ENCODE measurements at places on chromosomes 16 and 17.

GRCh38 chr16:75229172-75230031 is 10.6 kb downstream of the CTRB1 start:
- no peak for DNase-seq

DNA sequence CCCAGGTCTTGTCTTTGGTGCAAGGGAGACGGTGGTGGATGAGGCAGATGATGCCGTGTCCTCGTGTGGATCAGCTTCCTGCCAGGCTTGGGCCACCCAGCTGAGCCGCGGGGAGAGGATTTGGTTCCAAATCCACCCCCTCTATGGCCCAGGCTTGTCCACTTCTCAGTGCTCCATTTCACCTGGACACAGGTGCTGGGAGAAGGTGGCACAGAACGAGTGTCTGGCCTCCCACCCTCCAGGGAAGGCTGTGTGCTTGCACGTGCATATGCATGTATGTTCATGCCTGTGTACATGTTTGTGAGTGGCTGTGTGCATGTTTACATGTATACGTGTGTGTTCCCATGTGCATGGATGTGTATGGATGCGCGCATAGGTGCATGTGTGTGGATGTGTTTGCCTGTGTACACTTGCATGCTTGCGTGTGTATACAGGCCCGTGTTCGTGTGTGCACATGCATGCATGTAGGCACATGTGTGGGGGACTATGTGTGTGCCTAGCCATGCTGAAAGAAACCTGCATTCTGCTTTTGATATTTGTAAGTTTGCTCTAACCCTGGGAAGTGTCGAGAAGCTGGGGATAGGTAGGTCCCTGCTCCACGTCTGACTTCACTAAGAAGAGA is 196.3 kb downstream of the IRF8 start:
- DNase-seq: no peak

DNA sequence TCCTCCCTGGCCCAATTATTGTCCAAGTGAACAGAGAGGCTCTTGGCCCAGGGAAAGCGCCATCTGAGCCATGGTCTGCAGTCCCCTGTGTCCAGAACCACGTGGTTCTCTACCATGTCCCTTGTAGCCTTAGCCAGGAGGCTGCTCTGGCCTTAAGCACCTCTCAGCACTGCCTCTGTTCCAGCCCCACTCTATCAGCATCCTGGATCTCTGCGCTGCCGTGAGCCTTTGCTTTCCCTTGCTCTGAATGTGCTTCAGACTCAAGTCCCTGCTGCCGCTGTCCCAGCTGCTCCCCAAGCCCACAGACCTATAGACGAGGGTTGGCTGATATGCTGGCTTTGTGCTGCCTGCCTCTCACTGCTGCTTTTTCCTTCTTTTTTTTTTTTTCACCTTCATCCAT is 33.9 kb downstream of the CYB561 start:
- DNase-seq: no peak

GRCh38 chr17:33200587-33200986 is 92.5 kb downstream of the ASIC2 start:
- DNase-seq: no peak

DNA sequence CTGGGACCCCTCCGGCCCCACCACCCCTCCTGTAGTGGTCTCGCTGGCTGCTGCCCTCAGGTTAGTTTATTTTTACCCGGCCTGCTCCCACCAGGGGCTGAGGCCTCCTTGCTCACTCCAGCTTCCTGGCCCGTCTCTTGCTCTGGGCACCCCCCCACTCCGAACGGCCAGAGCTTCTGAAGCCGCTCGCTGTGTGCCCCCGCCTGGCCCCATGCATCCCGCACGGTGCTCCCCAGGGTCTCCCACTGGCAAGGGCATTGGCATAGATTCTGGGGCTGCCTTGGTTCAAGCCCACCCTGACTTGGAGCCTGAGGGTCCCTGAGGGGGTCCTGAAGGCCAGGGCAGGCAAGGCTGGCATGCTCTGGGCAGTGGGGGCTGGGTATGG is 186.4 kb downstream of the SEC14L1 start:
- DNase-seq: no peak

DNA sequence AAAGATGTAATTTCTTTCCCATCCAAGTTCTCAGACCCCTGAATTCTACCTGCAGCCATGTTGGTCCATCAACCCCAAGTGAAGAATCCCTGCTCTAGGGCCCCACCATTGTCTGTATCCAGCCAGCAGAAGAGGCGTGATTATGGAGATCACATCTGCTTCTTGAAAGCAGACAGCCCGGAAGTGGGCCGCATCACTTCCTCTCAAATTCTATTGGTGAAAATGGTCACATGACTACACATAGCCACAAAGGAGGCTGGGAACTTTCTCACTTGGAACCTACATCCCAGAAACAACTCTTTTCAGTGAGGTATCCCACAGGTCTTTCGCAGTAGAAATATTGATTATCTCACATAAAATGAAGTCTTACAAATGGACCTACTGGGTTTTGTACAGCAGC is 40.1 kb downstream of the IL4R start:
- no peak for DNase-seq

- no peak for DNase-seq
Observed at GRCh38 chr16:48323783-48324775, 61.1 kb downstream of the SIAH1 start.

GRCh38 chr17:77926981-77927380 is 31.5 kb upstream of the TNRC6C start:
- no peak for DNase-seq

DNA sequence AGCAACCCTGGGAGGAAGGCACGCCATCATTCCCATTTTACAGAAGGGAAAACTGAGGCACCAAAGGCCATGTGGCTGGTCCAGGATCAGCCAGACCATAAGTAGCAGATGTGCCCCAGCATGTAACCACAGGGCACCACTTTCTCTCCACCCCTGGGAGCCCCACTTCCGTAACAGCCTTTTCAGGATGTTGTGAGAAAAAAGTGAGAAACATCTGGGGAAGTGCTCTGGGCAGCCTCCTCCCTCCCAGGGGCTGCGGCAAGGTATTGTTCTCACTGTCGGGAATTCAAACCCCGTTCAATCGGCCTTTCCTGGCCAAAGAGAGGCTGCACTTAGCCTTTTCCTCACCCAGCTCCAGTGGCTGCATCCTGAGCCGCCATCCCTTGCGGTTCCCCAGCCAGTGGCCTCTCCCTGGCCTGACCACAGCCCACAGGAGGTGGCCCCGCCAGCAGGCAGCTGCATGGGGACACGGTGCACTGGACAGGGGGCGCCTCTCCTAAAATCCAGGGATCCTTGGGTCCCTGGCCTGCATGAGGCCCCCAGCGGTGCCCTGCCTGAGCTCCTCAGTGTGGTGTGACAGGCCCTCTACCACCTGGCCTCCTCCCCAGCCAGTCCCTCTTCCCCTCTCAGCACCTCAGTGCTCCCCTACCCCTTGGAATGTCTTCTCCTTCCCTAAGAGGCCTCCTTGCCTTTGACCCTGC is 5.7 kb upstream of the CDH5 start:
- DNase-seq: no peak

DNA sequence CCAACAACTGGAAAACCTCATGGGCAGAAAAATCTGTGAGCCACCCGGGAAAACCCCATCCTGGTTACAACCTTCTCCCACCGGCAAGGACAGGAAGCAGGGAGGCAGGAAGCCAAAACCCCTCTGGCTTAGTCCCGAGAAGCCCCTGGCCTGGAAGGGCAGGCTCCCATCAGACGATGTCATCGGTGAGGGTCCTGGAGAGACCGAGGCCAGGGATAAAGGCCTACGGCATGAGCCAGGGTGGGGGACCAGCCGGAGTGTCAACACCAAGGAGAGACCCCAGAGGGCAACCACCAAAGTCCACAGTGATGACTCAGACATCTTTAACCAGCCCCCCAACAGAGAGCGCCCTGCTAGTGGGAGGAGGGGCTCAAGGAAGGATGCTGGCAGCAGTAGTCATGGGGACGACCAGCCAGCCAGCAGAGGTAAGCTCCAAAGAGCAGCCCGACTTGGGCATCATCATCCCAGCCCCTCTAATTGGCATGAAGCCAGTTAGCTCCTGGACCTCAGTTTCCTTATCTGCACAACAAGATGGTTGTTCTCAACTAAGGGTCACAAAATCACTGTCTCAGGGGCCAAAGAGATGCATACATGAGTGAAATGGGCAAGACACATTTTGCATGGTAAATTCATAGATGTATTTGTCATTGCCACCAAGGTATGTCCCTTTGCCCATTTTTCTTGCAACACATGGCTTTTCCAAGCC is 190.7 kb downstream of the KATNIP start:
- no peak for DNase-seq

DNA sequence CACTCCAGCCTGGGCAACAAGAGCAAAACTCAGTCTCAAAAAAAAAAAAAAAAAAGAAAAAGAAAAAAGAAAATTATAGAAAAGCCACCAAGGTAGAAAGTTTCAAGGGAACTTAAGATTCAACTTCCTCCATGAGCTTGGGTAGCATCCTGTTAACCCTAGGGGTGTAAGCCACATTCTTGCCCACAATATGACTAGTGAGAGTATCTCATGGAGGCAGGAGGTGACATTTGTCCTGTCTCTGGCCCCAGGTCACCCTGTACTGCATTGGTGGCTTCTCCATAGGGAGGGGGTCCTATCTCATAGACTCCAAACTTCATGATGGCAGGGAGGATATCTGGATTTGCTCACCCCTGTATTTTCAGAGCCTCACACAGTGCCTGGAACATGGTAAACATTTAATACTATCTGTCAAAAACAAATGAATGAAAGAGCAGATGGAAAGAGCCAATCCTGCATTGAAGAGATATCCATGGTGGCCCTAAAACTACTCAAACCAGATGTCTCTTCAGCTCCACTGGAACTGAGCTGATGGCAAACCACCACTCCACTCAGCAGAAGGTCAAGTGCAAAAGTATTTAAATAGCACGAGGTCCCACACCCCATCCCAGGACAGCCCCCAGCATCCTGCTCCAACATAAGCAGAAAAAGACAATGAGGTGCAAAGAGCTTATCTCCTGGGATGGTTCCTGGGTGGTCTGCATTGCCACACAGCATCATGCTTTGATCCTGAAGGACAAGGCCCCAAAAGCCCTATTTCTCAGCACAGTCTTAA is 50.3 kb downstream of the EMP2 start:
- no peak for DNase-seq
